CD4-positive, alpha-beta T cell treated with Interleukin-12 subunit alpha and Interleukin-12 subunit beta, for 1 hour (primary cell): ENCODE measurements at places on chromosomes 4 and X.

GRCh38 chr4:114964026-114964425 lies 149.4 kb downstream of the NDST4 start:
- DNase-seq = no peak

DNA sequence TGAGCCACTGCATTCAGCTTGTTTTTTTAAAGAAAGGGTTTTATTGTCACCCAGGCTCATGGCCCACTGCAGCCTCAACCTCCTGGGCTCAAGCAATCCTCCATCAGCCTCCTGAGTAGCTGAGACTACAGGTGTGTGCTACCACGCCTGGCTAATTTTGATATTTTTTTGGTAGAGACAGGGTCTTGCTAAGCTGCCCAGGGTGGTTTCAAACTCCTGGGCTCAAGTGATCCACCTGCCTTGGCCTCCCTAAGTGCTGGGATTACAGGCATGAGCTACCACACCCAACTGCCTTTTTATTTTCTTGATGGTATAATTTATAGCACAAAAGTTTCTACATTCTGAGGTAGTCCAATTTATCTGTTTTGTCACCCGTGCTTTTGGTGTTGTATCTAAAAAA lies 38.9 kb downstream of the SAT1 start:
- no peak for DNase-seq

DNA sequence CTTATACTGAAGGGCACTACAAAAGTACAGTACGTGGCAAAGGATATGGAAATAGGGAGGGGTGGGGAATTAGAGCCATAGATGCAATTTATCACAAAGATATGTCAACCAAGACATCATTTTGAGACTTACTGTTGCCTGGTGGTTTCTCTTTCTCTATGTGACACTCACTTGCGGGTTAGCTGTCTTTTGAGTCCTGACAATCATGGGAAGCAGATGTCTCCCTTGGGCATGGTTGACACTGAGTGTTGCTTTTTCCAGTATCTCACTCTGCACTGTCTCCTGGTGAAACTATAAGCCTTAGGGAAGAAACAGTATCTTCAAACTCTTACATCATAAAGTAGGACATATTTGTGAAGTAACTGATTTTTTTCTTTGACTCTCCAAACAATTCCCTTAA lies 383.5 kb upstream of the LCORL start:
- DNase-seq = no peak

DNA sequence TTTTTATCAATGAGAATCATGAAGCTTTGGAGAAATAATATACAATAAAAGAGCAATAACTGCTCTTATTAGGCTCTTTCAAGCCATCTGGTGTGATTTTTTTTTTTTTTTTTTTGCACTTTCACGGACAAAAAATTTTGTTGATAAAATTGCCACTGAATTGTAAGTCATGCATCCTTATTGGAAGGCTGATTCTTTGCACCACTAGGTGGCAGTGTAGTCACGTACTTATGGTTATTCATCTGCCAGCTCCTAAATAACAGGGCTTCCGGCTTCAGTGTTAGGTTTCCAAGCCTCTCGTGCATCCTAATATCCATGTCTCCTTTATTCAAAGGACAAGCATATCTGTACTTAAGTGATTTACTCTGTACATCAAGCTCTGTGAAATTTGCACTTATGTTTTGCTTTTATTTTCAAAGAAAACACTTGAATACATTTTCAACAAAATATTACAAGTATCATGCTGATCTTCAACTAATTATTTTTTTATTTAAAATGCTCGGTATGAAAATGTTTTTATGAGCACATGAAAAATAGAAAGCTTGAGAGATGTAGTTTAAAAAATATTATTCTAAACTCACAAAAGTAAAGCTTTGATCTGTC lies 1578.3 kb upstream of the TENM3 start:
- peak; percentile 47 for DNase-seq

DNA sequence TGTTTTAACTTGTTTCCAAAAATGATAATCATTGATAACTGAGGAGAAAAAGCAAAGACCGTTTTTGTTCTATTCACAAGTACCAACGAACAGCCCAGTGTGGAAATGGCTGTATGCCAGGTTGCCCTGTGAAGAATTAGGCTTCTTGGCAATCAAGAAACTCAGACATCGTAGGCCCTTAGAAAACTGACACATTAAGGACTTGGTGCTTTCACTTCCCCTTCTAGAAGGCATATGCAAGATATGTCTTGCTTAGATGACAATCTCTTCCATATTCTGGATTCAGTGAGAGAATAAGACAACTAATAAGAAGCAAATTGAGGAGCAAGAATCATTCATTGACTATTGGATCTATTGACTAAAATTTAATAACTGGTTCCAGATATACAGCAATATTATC lies 56.6 kb downstream of the ANAPC10 start:
- DNase-seq = no peak
